ENCODE measurements at places on chromosomes 11 and 22. TPM values are rescaled to one million over a fixed set of nuclear protein-coding genes. Genes with fewer than 3 reads are reported as not detected.
A peak's percentile ranks its signal among the peaks of the same experiment; 100 is the strongest.

GRCh38 chr11:11993839-11994238, 14.6 kb downstream of the DKK3 start:
- DNase-seq = no peak

The KCNQ1 gene
- total RNA-seq = 75.9 TPM

DNA sequence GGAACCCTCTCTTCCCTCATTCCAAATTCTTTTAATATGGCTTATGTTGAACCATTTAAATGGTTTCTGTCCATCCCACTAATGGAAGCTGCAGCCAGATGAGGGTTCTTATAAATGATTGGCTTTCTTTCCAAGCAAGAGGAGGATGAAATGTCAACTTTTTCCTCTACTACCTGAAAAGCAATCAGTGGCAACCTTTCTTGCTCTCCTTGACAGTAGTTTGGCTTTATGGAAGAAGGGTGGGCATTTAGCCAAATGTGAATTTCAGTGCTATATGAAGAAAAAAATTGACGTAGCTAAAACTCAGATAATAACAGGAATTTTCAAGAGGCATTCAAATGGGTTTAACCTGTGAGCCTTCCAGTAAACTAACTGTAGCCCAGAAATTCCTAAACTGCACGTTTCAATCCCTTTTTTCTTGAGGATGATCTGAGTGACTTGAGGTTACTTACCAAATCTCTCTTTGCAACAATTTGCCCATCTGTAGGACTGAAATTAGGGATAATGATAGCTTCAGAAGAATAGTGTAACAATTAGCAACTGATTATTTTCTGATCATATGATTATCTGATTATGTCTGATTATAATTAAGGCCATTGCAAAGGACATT, 90.9 kb downstream of the EXT2 start:
- DNase-seq = no peak

DNA sequence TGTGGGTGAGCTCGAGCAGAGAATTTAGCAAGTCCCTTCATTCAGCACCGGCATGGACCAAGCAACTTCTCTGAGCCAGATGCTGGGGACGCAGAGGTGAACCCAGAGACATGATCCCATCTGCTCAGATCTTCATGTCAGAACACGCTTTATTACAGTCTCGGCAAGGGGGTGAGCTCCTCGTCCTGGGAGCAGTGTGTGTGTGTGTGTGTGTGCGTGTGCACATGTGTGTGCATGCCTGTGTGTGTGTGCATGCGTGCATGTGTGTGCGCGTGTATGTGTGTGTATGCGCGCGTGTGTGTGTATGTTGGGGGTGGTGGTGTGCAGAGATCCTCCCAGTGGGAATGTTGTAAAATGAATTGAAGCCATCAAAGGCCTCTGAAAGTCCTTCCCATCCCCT, 9.8 kb downstream of the MIAT start:
- DNase-seq = no peak

- no peak for DNase-seq
Measured at GRCh38 chr22:44368611-44369292, 56.0 kb upstream of the SHISAL1 start.

The LINC01488 gene
- total RNA-seq = not detected

GRCh38 chr11:45655012-45655283, 10.5 kb downstream of the CHST1 start:
- no peak for DNase-seq

DNA sequence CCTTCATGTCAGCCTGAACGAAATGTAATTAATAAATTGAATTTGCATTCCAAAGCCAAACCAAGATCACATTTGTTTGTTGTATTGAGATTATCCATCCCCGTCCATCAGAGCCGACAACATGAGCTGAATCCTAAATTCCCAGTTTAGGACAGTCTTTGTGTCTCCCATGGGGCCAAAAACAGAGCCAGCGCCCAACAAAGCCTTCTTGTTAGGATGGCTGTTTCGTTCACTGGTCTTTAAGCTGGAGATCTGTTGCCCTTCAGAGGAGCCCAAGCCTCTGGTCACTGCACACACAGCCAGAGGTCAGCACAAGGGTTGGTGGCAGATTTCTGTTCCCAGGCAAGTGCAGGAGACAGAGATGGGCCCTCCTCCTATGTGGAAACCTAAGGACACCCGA, 25.8 kb downstream of the DSCAML1 start:
- no peak for DNase-seq

- DNase-seq = peak; percentile 32
Measured at GRCh38 chr11:65184146-65184545, 2.4 kb downstream of the CAPN1 start.

DNA sequence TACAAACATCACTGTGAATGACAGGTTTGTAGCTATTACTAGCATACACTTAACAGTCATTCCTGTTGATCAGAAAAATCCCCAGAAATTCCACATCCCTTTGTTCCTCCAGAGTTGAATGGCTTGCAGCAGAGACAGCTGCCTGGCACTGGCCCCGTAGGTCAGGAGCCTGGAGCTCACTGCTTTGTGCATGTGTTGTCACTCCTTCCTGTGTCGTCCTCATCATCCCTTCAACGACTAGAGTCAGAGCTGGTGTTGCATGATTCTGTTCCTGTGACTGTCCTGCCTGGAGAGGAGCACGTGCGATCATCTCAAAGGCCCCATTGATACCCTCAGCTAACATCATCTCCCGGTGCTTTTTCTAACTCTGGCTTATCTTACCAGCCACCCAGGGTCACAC, 58.3 kb downstream of the LDLRAD3 start:
- no peak for DNase-seq

DNA sequence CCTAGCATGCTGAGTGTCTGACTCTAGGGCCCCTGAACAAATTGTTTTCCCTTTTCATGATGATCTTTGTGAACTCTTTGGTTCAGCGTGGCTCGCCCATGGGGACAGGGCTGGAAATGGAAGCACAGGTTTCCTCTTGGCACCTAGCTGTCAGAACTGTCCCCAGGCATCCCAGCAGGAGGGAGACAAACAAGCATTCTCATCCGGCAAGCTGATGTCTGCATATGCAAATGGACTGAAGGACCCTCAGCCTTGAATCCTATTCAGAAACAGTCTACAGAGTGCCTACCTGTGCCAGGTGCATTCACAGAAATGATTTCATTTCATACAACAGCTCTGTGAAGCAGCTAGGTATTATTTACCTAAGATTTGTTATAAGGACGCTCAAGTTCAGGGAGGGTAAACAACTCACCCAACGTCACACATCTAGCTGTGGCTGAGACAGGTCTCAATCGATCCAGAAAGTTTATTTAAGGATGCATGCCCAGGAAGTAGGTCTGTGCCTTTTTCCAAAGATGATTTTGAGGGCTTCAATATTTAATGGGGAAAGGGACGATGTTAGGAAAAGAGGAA, 176.4 kb downstream of the KIRREL3 start:
- DNase-seq = no peak

The GAL gene
- total RNA-seq = not detected

DNA sequence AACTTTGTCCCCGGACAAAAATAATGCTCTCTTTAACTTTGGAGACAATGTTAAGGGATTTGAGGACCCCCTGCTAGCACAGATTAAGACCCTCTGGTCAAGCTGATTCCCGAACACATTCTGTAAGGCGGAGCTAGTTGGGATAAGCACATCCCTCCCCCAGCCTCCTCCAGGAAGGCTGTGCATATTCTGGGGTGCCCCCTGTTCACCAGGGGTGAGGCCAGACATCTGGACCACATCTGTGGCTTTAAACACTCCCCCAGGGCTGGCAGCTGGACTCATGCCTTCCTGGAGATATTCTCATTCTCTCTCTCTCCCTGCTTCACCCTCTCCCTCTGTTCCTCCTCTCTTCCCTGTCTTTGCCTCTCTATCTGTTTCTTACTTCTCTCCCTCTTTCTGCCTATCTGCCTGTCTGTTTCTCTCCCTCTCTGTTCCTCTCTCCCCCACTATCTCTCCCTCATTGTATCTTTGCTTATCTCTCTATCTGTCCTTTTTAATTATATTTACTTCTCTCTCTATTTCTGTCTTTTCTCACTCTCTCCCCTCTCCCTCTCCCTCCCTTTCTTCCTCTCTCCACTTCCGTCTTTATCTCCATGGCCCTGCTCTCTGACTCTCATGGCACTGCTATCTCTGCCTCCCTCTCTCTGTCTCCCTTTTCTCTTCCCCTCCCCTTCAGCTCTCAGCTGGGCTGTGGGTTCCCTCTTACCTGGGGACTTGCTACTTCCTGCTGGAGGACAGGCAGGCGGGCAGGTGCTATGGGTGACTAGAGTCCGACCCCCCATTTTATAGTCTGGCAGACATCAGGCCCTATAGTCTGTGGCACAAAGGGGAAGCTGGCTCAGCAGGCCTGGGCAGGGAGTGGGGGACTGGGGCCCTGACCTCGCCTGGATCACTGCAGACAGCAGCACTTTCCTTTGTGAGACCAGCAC, at the start of gene CRYBB1:
CRYBB1 (minus strand) TSS at position 757 of the 929 bp plus-strand sequence. CDS start 1,708 bp downstream, outside the sequence.
- DNase-seq = no peak
